ENCODE measurements at places on chromosomes 11 and 22. TPM values are rescaled to one million over a fixed set of nuclear protein-coding genes. Genes with fewer than 3 reads are reported as not detected.

SLC22A9 gene
- not detected for total RNA-seq

TMEM151A gene
- total RNA-seq: 0.41 TPM

B4GALNT4 gene
- total RNA-seq: 1.9 TPM

INTS4 gene
- total RNA-seq: 35.9 TPM

RBX1 gene
- 45.6 TPM for total RNA-seq

DNA sequence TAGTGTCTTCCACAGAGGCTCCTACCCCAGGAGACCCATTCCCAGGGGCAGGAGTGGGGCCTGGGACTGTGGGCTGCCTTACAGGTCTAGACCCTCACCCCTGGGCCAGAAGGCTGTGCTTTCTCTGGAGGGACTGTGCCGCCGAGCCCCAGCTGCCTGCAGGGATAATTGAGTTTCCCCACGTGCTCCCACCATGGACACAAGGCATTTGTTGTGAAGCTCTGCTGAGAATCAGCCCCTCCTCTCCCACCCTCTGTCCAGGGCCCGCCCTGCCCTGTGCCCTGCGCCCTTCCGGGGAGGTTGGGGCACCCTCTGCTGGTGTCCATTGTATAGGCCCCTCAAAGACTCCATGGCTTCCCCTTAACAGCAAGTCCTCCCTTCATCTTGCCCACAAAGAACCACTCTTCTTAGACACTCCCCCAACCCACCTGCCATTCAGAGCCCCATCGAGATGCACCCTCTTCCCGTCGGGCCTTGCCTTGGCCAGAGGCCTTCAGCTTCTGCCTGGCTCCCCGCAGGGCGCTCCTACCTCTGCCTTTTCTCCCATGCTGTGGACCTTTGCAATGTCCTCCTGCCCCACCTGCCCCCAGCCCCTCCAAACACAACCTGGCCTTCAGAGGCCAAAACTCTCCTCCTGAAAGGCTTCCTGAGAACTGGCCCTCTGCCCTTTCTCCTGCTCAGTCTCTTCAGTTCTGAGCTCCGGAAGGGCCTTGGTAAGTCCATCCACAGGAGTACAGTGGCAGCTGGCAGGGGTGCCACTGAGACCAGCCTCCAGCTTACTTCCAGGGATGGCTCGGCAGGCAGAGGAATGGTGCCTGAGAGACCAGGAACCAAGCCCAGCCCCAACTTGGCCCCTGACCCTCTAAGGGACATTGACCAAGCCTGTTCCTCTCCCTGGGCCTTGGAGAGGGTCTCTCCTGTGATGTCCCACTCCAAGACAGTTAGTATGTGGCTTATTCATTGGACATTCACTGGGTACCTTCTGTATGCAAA, 22.4 kb downstream of the DUSP8 start:
- DNase-seq: no peak

- DNase-seq: no peak
Measured at GRCh38 chr11:128480066-128480465, 107.3 kb downstream of the ETS1 start.

DNA sequence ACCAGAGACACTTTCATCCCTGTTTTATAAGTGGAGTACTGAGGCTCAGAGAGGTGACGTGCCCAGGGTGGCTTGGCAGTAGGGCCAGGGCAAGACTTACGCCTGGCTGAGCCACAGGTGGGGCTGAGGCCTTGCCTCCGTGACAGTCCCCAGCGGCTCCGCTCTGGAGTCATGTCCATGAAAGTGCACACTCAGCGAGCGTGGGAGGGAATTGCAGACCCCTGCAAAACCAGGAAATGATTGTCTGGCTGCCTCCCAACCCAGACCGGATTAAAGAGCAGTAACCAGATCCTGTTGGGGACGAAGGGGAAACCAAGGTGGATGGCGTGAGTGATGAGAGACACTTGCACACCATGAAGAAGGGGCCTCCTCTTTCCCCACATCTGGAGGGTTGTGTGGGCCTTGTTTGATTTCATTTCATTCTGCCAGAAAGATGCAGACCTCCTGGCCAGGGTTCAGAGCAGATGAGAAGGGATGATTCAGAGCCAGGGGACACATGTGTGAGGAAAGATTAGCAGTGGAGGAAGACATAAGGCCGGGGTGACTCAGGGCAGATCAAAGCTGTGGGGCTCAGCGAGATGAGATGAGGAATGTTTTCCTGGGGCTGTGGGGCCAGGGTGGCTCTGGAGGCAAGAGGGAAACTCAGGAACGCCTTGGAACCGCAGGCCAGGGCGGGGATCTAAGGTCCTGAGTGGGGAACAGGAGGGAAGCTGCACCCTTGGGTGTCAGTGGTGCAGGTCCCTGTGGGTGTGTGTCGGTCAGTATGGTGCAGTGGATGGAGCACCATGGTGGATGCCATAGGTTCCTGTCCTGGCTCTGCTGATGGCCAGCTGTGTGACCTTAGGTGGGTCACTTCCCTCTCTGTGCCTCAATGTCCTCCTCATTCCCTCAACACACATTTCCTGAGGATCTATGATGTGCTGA, 29.9 kb upstream of the LRRC32 start:
- no peak for DNase-seq

GRCh38 chr11:63769714-63770455, 1.3 kb upstream of the ZFTA start:
- no peak for DNase-seq

DNA sequence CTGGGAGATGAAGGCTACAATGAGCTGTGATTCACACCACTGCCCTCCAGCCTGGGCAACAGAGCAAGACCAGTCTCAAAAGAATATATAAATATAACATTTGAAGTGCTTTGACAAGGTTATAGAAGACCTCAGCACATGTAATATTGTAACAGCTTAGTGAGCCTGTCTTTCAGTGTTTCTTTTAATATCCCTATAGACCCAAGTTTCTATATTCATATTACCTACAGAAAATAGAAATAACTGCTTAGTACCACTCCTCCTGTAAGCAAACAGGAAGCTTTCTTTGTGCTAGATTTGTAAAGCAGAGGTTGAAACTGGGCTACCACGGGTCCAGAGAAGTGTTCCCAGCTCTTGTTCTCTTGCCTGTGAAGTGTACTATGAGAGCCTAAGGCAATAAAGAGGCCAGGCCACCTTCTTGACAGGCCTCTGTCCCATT, 68.2 kb downstream of the PPP2R1B start:
- DNase-seq: no peak

- DNase-seq: peak; percentile 67
Measured at GRCh38 chr22:45626198-45626651, 45.4 kb upstream of the ATXN10 start.
